A549 treated with Mapracorat at 1 μM for 4 hours (cell line): ENCODE measurements at places on chromosomes 6 and 20. TPM values are rescaled to one million over a fixed set of nuclear protein-coding genes. Genes with fewer than 3 reads are reported as not detected.

The FERMT1 gene
- total RNA-seq = 14.7 to 16.1 TPM (median 15.7 TPM) in 5 replicates

The IMPG1 gene
- total RNA-seq = not detected in 5 replicates

The ZBTB12 gene
- total RNA-seq = 2.4 to 4.1 TPM (median 3.7 TPM) in 5 replicates

The ADGRG6 gene
- 44.3 to 75.7 TPM (median 63.2 TPM) in 5 replicates for total RNA-seq

The LPA gene
- total RNA-seq = 0.02 to 0.17 TPM (median 0.06 TPM) in 4 of 5 replicates, not detected in the other

The CDH26 gene
- total RNA-seq = 0.04 to 0.27 TPM (median 0.22 TPM) in 4 of 5 replicates, not detected in the other

The CTCFL gene
- total RNA-seq = not detected in 5 replicates

The PRICKLE4 gene
- 0.47 to 0.91 TPM (median 0.66 TPM) in 5 replicates for total RNA-seq

The TULP1 gene
- not detected in 5 replicates for total RNA-seq

The VSTM2L gene
- 16.6 to 24.7 TPM (median 19.1 TPM) in 5 replicates for total RNA-seq

The SRMS gene
- 0.10 to 0.16 TPM in 2 of 5 replicates, not detected in the others for total RNA-seq

The NFATC2 gene
- total RNA-seq = 7.5 to 10.4 TPM (median 8.6 TPM) in 5 replicates

The STX11 gene
- 2.2 to 2.9 TPM (median 2.5 TPM) in 5 replicates for total RNA-seq

The RHAG gene
- total RNA-seq = not detected in 5 replicates

The LHFPL5 gene
- 0.12 to 0.28 TPM in 2 of 5 replicates, not detected in the others for total RNA-seq

The TREML1 gene
- not detected in 5 replicates for total RNA-seq

The MYT1 gene
- total RNA-seq = 0.07 to 0.71 TPM (median 0.20 TPM) in 5 replicates

The LGSN gene
- 2.0 to 3.0 TPM (median 2.2 TPM) in 5 replicates for total RNA-seq
